ENCODE measurements at places on chromosomes 11 and 22. TPM values are rescaled to one million over a fixed set of nuclear protein-coding genes. Genes with fewer than 3 reads are reported as not detected.

DNA sequence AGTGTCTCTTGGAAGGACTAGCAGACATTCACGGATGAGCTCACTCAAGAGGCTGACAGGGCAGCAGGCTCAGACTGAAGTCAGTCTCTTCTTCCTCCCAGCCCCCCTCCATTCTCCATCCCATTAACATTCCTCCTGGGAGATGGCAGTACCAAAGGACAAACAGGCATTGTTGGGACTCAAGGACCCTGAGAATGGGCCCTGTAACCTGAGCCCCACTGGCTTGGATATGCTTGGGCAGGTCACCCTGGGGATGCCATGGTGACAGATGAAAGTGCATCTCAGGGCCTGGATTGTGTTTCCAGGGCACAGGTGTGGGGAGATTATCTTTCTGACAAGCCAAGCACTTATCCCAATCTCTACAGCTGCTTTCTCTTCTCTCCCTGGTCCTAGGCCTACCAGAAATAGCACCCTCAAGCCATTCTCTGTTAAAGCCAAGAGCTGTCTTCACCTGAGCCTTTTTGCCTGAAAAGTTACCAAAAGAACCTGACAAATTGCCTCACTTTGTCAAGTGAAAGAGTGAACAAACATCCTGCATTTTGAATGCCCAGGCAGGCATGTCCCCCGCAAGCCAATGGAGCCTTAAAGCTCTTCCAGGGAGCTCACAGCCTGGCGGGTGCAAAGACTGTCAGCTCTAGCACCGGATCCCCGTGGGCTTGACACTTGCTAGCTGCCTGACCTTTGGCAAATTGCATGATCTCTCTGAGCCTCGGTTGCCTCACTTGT, 366.0 kb upstream of the NARS2 start:
- DNase-seq = no peak

The ENDOD1 gene
- 12.6 TPM for total RNA-seq

DNA sequence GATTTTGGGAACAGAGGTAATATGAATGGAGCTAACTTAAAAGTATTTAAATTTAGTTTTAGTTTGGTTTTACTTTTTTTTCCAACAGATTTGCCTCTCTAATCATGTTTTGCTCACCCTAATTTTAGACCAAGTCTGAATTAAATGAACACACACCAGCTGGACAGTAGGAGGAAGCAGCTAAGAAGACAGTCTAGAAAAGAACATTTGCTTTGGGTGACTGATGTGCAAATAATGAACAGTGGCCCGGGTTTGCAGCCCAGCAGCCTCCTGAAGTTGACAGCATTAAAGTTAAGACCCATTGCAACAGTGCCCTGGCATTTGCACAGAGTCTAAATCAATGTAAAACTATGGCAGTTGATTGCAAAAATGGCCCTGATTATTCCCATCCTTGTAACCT, 66.4 kb upstream of the SORL1 start:
- no peak for DNase-seq

The TRAF6 gene
- total RNA-seq = 15.2 TPM

DNA sequence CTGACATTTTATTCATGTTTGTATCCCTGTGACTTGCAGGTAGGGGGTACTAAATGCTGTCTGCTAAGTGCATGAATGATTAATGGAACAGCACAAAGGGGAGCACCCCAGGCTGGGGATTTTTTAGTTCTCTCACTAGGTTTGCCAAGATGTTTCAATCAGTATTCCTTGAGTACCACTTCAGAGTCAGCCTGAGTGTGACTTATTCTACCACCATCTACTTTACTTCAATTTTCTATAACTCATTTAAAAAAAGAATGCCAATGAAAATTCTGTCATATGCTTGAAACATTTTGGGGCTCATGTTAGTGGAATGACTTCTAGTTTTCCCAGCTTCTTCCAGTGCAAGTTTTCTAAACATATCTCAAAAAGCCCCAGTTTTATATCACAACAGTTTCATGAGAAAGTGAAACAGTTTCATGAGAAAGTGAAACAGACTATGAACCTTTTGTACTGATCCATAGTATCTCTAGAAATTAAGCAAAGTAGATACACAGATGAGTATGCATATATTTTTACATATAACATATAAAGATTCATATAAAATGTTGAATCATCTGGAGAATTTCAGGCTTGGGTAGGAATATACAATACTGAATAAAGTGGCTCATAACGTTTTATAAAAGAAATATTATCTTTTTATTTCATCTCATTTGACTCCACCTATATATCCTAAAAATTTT, 252.4 kb downstream of the GRM5 start:
- no peak for DNase-seq

DNA sequence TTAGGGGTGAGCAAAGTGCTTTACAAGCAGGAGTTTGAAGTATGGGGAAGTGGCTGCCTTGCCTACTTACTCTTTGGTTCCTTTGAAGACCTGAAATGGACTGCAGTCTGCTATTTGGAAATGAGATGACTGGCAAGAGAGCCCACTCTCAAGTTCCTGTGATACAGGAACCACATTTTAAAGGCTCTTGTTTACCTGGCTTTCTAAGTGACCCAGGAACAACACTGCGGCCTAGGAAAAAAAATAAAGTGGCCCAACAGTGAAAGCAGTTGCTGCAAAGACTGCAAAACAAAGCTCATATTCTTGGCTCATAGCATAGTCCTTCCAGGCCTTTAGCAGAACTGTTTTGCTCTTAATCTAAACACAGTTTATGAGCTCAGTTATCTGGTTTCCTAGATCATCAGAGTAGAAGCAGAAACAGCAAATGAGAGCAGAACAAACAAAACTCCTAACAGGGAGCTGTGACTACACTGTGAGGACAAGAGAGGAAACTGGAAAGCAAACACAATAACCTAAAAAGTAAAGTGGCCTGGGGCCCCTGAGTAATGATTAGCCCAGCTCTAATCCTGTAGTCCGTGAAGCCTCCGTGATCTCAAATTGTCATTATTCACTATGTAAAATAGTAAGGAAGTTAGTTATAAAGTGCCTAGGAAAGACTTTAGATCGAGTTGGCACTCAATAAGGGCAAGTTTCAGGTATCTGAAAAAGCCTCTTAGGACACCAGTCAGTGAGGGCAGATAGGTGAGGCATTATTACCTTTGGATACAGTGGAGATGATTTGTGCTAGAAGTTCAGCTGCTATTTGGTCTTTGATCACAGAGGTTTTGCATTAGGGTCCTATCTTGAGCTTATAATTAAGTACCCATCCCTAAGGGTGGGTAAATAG, 11.5 kb downstream of the CCDC117 start:
- no peak for DNase-seq
